SK-N-SH (cell line): ENCODE measurements at places on chromosomes 7 and 10. TPM values are rescaled to one million over a fixed set of nuclear protein-coding genes. Genes with fewer than 3 reads are reported as not detected.

The YAE1 gene
- polyA plus RNA-seq: 30.7 and 39.8 TPM in 2 replicates

DNA sequence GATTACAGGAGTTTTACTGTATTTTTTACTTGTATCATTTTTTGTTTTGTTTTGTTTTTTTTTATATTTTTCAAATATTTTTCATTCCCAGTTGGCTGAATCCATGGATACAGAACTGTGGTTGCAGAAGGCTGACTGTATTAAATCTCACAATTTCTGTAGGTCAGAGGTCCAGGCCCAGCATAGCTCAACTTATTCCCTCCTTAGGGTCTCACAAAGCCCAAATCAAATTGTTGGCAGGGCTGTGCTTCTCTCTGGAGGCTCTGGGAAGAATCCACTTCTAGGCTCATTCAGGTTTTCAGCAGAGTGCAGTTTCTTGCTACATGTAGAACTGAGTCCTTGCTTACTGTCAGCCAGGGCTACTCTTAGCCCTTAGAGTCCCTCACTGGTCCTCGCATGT is 22.6 kb downstream of the TSPAN14 start:
- no peak for DNase-seq

The AGBL3 gene
- polyA plus RNA-seq: 0.35 and 0.91 TPM in 2 replicates

DNA sequence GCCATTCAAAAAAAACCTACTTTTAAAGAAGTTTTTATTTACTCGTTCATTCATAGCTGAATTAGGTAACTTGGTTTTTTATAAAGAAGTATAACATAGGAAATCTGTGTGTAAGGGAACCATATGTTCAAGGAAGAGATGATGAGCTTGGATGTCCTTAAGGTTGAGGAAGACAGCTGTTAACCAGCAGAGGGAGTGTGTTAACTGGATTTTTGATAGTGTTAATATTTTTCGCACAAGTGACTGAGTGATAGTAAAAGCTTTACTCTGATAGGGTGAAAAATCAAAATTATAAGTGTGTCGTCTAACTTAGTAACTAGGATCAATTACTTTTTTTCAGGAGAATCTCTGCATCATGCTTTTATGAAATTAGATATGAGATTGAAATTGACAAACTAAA is 134.7 kb downstream of the ARL5B start:
- peak; percentile 29 for DNase-seq

DNA sequence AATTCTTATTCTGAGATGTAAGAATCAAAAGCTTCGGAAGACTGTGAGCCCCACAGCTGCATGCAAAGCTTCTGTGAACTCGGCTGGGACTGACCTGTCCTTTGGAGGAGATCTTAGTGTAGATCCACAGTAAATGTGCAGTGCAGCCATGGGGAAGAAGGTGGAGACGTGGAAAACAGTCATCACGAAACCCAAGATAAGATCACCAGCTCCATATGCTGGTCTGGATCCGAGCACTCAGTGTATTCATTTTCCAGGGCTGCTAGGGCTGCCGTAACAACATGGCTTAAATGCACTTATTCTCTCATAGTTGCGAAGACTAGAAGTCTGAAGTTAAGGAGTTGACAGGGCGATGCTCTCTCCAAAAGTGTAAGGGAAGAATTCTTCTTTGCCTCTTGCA is 143.0 kb upstream of the TCF7L2 start:
- peak; percentile 65 for DNase-seq

DNA sequence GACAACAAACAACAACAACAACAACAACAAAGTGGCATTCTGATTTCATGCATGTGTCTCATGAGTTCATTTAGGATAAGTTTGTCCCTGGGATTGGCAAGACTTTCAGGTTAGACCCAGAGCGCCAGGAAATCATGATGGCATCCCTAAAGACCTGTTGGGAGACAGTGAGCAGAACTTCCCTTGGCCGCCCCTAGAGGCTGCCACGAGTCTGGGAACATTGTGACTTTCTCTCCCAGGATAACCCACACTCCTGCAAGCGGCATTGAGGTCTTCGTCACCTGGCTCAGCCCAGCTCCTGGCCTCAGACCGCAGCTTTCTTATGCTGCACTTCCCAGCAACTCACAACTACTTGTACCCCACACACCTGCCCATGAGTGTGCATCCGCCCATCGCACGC is 80.5 kb upstream of the RNF32 start:
- DNase-seq: peak; percentile 48
